ENCODE measurements at places on chromosomes 3 and 15.

GRCh38 chr3:67640023-67640660 is 14.3 kb downstream of the SUCLG2 start:
- DNase-seq = no peak

DNA sequence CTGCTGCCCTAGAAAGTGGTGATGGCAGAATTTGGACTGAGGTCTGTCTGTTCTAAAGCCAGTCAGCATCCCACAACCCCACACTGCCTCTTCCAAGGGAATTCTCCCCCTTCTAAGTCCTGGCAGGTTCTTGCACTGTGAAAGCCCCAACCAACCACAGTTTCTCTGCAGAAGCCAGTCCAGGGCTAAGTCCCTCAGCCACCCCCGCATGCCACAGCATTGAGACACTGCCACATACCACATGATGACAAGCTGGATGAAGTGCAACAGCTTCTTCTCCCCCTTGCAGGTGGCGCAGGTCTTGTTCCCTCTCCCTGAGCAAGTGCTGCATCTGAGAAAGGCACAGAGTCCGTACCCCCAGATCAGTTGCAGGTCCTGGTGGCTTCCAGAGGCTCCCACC is 18.6 kb downstream of the SSUH2 start:
- no peak for DNase-seq

DNA sequence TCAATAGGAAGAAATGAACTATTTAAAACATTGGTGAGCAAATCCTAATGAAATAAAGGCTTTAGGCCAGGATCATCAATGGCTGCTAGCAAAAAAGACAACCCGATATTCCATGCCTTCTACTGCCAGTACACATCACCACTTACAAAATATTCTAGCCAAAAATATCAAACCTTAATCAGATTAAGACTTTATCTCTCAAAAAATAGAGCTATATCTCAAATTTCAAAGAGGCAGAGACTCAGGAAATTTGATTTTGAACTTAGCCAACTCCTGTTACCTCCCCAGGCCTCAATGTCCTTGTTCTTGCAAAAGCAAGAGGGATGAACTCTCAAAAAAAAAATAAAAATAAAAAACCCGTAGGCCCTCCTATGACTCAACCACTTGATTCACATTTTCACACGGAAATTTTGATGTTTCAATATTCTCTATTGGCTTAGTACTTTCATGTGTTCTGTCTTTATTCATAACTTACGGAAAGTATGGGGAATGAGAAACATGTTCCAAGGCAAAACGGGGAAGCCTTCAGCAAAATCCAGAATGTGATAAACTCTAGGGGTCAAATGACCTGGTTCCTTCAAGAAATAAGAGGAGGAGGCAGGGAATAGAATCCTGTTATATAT is 273.3 kb upstream of the ZPLD1 start:
- no peak for DNase-seq

- no peak for DNase-seq
Measured at GRCh38 chr3:102712896-102713295, 278.1 kb downstream of the ZPLD1 start.

DNA sequence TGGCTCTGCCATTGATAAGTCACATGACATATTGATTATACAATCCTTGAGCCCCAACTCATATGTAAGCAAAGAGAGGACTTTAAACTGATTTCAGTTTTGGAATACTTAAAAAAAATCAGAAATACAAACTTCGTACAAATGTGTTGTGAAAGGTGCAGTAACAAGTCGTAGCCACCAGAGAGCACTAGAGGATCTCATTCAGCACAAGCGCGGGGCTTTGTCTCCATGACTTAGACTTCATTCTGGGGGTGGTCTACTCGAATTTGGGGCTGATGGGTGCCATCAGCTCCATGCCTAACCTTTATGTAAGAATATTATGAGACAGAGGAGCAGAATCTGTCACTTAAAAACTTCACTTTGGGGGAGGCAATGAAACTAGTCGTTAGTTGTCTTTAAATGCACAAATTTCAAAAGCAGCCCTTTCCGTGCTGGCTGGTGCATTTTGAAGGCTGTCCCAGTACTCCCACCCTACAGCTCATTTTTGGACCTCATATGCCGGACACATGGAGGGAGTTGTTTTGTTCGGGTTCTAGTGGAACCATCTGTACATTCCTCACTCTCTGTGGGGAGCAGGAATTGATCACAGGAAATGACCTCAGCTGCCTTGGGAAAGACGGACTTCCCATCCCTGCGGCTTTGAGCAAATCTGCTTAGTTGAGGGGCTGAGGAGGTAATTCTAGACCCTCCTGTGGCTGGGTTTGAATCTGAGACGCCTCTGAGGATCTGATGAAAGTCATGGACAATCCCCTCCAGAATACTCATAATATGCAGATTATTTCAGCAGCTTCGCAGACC is 27.5 kb upstream of the MASP1 start:
- peak; percentile 48 for DNase-seq

GRCh38 chr3:50340448-50341329 is at the start of gene RASSF1:
Gene RASSF1, minus strand, starts transcription at chr3:50340836. Its CDS starts 31 bp downstream, at chr3:50340805.
- DNase-seq = no peak

- no peak for DNase-seq
Measured at GRCh38 chr3:179276001-179276400, 25.1 kb upstream of the KCNMB3 start.

- DNase-seq = no peak
Measured at GRCh38 chr3:11699083-11699427, 55.3 kb upstream of the VGLL4 start.

DNA sequence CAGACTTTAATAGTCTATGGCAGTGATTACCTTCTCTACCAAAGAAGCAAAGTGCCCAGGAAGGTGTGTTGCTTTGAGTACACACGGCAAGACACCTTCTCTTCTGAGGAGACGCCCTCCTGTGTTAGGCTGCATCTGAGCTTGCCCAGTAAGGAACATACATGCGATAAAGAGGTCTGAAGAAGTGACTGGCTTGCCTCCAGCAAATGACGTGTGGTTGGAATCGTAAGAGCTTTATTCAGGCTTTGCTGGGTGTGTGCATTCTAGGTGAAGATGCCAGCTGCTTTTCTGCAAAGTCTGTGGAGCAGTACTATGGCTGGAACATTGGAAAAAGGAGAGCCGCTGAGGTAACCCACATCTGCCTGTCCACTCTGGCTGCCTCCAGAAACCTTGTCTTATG is 22.4 kb downstream of the MAP6D1 start:
- DNase-seq = no peak

- no peak for DNase-seq
Measured at GRCh38 chr3:72848703-72849081, 447 bp upstream of the SHQ1 start.

Data from NCI-H2171 (cell line).